ENCODE measurements at places on chromosomes 6 and 20.

GRCh38 chr6:105015482-105015881 is 58.6 kb downstream of the LIN28B start:
- DNase-seq = no peak

GRCh38 chr20:44959082-44959637 is 1.0 kb downstream of the TOMM34 start:
- DNase-seq = no peak

DNA sequence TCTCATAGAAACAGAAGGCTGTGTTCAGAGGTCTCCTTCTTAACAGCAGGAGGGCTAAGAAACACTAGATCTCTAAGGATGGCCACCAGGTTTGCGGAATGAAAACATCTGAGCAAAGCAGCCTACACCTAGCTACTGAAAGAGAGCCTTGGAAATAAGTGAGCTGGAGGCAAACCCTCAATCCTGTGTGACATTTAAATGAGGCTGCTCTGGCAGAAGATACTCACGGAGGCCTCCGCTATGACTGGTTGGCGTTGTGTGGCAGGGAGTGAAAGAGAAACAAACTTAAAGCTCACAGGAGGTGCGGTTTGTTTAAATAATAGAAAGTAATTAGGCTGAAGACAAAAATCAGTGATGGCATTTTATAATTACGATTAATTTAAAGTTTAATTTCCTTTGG is 162.0 kb upstream of the RNF217 start:
- no peak for DNase-seq

DNA sequence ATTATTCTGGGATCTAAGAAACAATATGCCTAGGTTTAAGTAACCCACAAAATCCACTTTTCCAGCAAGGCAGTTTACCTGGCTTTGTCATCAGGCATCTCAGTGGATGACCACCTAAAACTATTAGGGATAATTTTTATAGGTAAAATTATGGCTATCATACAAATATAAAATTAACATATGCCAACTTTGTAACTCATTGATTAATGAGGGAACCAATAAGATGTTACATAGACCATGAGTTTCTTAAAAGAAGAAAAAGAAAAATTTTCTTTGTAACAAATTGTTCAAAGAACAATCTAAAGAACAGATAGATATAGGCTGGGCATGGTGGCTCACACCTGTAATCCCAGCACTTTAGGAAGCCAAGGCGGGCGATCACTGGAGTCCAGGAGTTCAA is 49.7 kb upstream of the FILIP1 start:
- no peak for DNase-seq

DNA sequence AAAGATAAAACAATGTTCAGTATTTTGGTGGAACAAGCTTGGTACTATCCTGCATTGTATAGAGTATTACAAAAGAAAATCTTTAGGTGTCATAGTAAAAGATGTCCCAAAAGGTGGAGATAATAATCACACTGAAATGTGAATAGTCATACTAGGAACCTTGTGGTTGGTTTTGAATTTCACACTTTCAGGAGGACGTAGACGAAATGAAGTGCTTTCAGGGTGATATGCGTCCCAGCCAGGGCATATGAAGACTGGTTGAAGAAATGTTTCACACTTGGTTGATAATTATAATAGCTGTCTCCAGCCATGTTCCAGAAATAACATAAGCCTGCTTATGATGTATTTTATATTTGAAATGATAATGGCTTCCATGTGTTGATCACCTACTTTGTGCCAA is 60.4 kb downstream of the SCAND1 start:
- no peak for DNase-seq

DNA sequence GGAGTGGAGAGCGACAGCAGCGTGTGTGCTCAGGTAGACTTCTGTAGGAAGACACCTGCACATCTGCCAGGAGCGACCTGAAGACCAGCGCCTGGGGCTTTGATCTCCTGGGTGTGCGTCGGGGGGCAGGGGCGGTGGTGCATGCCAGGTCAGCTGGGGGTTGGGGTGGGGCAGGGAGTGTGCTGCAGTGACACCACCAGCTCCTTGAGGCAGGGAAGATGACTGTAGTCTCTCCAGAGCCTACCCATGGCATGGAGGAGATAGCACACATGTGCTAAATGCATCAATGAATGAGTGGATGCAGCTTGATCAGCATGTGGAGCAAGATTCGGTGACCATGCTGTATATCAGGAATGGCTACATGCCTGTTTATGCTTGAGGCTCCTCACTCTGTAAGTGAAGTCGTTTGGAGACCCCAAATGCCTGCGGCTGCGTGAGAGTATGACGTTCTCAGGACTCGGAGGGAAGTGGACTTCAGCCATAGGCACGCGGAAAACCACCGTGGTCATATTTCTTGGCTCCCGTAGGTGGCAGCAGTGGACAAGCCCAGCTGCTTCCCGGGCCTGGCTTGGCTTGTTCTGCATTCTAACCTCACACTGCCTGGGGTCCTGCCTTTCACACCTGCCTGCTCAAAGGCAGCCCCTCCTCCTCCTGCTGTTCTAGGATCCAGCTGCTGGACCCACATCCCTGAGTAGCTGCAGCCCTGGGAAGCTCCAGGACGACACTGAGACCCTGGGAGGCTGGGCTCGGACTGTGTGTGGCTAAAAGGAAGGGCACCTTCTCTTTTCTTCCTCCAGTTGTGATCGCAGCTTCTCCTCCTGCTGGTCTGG is 39.4 kb upstream of the KCNK16 start:
- no peak for DNase-seq

- no peak for DNase-seq
Observed at GRCh38 chr20:2986466-2986865, 57.0 kb upstream of the GNRH2 start.

GRCh38 chr6:56382416-56382940 is 135.1 kb upstream of the COL21A1 start:
- no peak for DNase-seq

DNA sequence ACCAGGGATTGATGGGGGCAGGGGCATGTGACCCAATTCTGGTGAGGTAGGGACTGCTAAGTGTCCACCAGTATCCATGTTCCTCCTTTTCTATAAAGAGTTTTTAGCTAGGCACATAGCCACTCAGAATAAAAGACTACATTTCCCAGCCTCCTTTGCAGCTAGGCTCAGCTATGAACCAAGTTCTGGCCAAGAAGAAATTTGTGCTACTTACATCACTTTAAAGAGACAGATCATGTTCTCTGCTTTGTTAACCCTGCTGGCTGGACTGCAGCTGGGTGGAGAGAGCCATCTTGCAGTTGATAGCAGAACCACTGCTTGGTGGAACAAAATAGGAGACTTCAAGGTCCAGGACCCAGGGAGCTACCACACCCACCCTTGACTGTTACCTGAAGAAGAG is 5.3 kb upstream of the CCM2L start:
- no peak for DNase-seq

DNA sequence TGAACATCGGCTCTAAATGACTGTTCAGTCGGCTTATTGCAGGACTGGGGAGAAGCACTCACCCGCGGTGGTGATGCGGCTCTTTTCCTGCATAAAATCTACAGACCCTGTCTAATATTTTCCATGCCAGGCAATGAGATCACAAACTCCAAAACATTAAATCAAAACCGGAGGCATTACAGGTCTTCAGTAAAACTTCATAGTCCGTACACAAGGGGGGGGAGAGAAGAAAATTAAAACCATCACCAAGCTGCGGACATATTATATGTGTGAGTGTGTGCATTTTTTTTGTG is 6.3 kb upstream of the PAX1 start:
- no peak for DNase-seq

GRCh38 chr6:106574741-106575458 is 54.4 kb downstream of the RTN4IP1 start:
- DNase-seq = no peak

DNA sequence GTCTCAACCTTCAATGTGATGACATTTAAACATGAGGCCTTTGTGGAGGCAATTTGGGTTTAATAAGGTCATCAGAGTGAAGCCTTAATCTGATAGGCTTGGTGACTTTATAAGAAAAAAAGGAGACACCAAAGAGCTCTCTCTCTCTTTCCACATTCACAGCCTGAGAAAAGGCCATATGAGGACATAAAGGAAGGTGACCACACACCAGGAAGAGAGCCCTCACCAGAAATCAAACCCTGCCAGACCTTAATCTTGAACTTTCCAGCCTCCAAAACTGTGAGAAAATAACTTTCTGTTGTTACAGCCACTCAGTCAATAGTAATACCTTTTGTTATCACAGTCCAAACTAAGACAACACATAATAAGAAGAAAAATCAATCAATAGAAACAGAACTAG is 47.7 kb downstream of the COL12A1 start:
- no peak for DNase-seq

- no peak for DNase-seq
Observed at GRCh38 chr6:38687043-38687353, 15.9 kb downstream of the GLO1 start.

DNA sequence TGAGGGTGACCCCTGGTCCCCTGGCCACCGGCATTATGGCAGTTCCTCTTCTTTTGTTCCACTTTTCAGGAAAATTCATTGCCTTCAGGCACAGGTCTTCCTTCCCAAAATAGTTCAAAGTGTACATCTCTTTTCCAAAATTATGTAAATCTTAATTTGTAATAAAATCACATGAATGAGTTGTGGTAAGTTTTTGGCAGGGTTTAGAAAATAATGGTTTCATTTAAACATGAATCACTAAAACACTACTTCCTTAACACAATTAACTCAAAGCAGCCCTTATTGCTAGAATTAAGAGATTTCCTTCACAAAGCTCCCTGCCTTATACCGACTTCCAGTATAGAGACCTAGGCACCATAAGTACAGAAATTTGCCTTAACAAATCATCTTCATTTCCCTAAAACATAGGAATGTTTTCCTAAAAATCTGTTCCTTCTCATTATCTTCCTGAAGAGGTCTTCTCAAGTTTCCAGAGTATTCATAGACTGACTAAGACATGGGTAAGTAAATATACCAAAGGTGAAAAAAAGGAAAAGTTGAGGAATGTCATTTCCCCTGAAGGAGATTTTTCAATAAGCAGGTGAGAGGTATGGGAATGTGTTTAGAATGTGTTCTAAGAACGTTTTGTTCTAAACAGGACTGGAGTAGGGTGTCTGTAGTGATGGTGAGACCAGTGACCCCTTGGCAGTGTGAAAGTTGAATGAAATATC is 148.2 kb upstream of the CITED2 start:
- DNase-seq = no peak

- no peak for DNase-seq
Observed at GRCh38 chr20:13458860-13459451, 179.8 kb downstream of the TASP1 start.

DNA sequence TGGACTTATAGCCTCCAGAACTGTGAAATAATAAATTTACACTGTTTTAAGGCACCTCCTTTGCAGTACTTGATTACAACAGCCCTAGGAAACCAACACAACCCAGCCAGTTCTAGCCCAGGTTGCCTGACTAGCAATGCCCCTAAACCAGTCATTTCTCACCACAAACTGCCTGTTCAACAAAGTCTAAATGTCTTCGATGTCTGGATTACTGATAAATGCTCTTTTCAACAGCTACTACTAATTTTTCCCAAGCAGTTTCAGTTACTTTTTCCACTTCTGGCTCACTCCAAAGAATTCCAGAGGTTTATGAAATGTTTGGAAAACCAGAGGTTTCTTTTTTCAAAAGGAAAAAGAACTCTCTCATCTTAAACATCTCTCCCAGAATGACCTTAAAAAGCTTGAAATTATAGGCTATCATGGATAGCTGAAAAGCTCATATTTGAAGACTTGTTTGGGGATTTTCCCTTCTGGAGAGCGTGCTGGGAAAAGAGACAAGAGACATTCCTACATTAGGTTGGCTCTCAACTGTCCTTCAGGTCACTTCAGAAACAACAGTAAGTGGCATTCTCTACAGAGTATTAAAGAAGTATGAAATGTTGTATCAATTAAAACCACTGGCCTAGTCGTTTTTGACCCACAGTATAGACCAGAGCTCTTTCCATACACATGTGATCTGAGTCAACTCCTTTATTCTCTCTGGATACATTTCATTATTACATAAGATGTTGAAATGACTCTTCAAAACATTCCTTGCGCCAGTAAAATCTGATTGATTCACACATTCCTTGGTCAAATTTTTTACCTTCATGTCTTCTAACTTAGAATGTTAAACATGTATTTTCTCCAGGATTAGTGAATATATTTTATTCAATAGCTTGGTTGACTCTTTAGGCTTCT is 265.9 kb downstream of the COL12A1 start:
- no peak for DNase-seq

GRCh38 chr6:134519465-134519864 is 201.6 kb upstream of the SGK1 start:
- peak; percentile 41 for DNase-seq

DNA sequence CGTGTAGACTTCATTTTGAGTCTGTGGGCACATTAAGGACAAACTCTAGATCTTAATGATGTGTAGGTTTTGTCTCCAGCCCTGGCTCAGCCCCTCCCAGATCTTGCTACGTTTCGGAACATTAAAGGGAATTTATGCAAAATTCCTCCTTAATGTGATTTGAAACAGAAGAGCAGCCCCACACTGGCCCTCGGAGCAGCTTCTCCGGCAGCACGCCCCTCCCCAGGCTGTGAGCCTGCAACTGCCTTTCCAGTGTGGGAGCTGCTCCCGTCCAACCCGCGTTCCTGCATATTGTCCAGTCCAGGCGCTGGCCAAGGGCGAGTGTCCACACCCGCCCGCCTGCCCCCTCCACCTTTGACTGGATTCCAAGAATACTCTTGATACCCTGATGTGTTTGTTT is 257.2 kb downstream of the TAF4 start:
- peak; percentile 43 for DNase-seq

DNA sequence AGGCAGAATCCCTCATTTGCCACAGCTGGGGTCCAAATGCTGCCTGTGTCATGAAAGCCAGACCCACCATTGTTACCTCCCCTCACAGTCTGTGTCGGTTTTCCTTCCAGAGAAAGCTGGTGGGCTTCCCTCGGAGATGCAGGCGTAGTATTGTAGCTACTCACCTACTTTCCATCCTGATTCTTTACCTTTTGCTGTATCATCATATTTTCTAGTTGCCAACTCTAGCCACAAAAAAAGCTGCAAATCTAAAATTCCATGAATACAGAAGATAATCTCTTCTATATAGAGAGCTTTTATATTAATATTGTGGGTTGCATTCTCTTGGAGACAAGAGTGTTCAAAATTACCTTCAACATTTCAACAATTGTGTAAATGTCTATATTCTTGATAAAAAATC is 98.0 kb upstream of the LAMP5 start:
- no peak for DNase-seq

DNA sequence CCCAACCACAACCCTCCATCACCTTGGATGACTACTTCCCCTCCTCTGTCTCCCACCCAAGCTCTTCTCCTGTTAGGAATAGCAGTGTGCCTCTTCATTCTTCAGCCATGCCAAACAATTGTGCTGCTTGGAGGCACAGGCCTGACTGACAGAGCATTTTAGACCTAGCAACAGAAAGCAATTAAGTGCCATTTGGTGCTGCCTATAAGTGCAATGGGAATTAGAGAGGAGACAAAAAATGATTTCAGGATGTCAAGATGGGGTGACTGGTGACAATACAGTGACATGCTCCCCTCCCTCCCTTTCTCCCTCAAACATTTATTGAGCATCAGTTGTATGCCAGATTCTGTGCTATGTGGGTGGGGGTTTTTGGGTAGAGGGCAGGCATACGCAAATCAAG is 322.6 kb upstream of the MOCS1 start:
- no peak for DNase-seq

GRCh38 chr6:37048851-37049757 is 43.6 kb downstream of the FGD2 start:
- no peak for DNase-seq
